ENCODE measurements at places on chromosomes 5 and 9.

DNA sequence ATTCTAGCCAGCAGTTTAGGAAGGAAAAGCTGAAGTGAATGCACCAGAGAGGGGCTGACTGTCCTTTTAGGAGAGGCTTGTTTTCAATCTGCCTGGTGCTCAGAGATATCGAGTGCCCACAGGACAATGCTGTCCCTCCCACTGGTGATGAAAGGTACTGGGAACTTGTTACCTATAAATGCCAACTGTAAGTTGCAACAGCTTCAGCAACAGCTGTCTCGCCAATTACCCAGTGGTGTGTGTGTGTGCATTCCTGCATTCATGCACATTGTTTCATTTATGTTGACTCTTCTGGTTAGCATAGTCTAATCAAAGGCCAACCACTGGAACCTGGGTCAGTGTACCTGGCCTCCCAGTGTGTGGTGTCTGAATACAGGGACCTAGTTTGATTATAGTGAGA, 161.1 kb downstream of the CSNK1G3 start:
- peaks cover 20% of the 10 kb centered on the region for H3K27me3 ChIP-seq
- H3K4me3 ChIP-seq: no peak overlapping the region
- no peaks in the 10 kb centered on the region for H3K4me1 ChIP-seq
- H3K36me3 ChIP-seq: no peaks in the 10 kb centered on the region

- DNase-seq: no peak
- no peaks in the 10 kb centered on the region for H3K4me1 ChIP-seq
- no peaks in the 10 kb centered on the region for H3K36me3 ChIP-seq
- no peak overlapping the region for H3K4me3 ChIP-seq
- H3K27ac ChIP-seq: no peak overlapping the region
- peaks cover 57% of the 10 kb centered on the region for H3K27me3 ChIP-seq
Measured at GRCh38 chr9:34496149-34496712, 26.6 kb downstream of the ENHO start.

DNA sequence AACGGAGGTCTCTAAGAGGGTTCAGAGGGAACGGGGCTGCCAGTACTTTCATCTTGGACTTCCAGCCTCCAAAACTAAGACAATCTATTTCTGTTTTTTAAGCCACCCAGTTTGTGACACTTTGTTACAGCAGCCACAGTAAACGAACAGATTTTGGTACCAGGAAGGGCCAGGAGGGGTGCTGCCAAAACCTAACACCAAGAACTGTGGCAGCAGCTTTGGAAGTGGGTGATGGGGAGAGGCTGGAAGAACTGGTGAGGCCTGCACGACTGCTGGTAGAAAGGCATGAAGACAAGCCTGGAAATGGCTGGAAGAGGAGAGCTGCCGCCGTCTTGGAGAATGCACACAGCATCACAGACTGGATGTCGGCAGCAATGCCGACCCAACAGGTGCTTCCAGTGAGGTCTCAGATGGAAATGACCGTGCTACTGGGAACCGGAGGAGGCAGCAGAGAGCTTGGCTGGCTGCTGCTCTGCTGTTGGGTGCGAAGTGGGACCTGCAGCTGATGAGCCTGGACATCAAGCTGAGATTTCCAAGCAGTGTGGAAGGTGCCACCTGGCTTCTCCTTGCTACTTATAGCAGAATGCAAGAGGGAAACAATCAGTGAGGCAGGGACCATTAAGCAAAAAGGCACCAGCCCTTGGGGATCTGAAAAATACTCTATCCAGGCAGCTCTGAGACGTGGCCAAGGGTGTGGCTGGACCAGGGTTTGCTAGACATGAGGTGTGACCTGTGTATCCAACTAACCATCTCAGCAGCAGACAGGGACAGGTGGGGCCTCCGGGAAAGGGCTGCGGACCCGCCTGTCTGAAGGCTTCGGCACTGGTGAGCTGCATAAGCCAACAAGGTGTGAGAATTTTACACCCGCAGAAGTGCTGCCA, 4.7 kb upstream of the TMEM210 start:
- peaks cover 10% of the 10 kb centered on the region for H3K4me1 ChIP-seq
- H3K27me3 ChIP-seq: no peaks in the 10 kb centered on the region

- H3K4me1 ChIP-seq: peaks cover 55% of the 10 kb centered on the region
- H3K27me3 ChIP-seq: no peaks in the 10 kb centered on the region
- peak overlapping the region; percentile 91 for H3K4me3 ChIP-seq
- peak; percentile 35 for DNase-seq
- H3K36me3 ChIP-seq: peaks cover 4% of the 10 kb centered on the region
Measured at GRCh38 chr9:126519660-126520420, 93.9 kb upstream of the LMX1B start.

DNA sequence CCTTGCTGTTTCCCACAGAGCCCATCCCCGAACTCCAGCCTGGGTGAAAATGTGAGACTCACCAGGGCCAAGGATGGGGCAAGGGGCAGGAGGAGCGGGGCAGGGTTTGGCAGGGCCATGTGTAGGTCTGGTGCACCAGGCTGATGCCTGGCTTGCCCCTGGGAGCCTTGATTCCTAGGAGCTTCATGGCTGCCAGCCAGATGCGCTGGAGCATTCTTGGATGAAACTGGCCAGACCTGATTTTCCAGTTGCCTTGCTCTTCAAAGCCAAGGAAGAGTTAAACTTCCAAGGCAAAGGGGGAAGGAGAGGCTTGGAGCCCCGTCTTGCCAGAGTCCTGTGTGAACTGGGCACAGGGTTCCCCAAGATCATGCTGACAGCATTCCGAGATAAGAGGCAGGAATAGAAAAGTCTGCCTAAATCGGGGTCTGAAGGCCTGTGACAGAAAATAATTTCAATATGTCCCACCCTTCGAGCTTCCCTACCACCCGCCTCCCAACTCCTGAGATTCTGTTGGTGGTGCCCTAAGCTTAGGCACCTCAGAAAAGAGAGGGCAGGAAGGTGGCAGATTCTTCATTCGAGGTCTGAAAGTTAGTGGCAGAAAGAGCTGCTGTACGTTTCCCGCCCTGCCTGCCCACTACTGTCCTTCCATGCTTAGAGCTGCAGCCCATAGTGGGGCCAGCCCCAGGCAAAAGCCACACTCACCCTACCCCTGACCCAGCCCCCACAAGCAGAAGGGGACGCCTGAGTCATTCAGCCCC, 20.4 kb downstream of the FAT2 start:
- no peak overlapping the region for H3K27ac ChIP-seq
- no peak for DNase-seq
- H3K36me3 ChIP-seq: no peaks in the 10 kb centered on the region
- H3K4me3 ChIP-seq: no peak overlapping the region
- H3K4me1 ChIP-seq: no peaks in the 10 kb centered on the region
- H3K27me3 ChIP-seq: peaks cover 66% of the 10 kb centered on the region

- H3K27me3 ChIP-seq: no peaks in the 10 kb centered on the region
- H3K4me1 ChIP-seq: no peaks in the 10 kb centered on the region
- no peak overlapping the region for H3K4me3 ChIP-seq
- no peak for DNase-seq
- H3K27ac ChIP-seq: no peak overlapping the region
Measured at GRCh38 chr9:100277166-100277979, 75.4 kb downstream of the TEX10 start.

DNA sequence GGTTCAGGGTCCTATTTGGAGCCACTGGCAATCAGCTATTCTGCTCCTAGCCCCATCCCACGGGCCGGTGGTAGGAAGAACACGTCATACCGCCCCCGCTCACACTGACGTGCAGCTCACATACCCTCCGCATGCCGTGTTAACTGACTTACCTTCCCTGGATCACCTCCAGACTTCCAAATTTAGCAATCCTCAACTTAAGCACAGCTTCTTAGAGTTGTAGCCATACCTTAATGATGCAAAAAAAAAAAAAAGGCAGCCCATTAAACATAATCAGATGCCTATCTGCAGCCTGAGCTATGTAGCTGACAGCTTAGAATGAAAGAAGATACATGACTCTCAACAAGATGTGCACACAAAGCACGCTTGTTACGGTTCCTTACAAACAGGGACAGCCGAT, 93.0 kb downstream of the IRX2 start:
- H3K4me1 ChIP-seq: no peaks in the 10 kb centered on the region
- no peaks in the 10 kb centered on the region for H3K27me3 ChIP-seq
- H3K27ac ChIP-seq: no peak overlapping the region
- H3K36me3 ChIP-seq: peaks cover 7% of the 10 kb centered on the region

DNA sequence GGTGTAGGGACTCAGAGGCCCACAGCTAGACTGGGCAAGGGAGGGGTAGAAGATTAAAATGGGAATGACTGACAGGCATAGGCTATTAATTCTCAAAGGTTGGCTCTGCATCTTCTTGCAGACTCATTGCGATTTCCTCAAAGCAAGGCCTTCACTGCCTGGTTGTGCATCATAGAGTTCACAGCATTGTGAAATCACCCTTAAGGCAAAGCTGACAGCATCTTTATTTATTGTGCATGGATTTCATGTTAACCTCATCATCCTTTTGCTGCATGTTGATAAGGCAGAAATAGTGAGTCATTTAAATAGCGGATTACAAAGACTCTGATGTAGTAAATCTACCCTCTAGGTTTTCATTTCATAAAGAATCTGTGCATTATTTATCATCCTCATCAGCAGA, 13.6 kb upstream of the PALM2AKAP2 start:
- peaks cover 19% of the 10 kb centered on the region for H3K27me3 ChIP-seq
- H3K4me3 ChIP-seq: no peak overlapping the region
- no peaks in the 10 kb centered on the region for H3K36me3 ChIP-seq
- DNase-seq: no peak
- no peaks in the 10 kb centered on the region for H3K4me1 ChIP-seq

GRCh38 chr9:136829981-136830885, 12.0 kb upstream of the AJM1 start:
- H3K27me3 ChIP-seq: no peaks in the 10 kb centered on the region
- no peak overlapping the region for H3K27ac ChIP-seq
- DNase-seq: no peak
- no peaks in the 10 kb centered on the region for H3K4me1 ChIP-seq
- no peak overlapping the region for H3K4me3 ChIP-seq

DNA sequence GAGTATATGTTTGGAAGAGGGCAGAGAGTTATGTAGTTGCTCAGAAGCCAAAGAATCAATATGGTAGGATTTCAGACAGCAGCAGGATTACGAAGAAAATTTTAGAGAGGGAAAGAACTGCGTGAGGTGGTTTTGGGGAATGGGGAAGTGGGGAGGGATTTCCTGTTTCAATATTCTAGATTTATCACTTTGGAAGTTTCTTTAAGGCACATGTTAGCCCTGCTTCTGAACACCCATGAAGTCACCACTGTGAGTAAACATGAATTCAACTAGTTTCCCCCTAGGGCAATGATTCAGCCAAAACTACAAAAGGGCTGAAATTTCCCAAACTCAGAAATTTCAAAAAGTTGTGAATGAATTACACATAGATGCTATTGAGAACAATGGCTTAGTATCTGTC, 132.2 kb downstream of the EBF1 start:
- no peaks in the 10 kb centered on the region for H3K36me3 ChIP-seq
- no peak overlapping the region for H3K27ac ChIP-seq
- no peak overlapping the region for H3K4me3 ChIP-seq
- DNase-seq: no peak
- H3K4me1 ChIP-seq: no peaks in the 10 kb centered on the region

All from effector memory CD8-positive, alpha-beta T cell (primary cell).